COLO829 (cell line): ENCODE measurements at places on chromosomes 6 and 20.
A peak's percentile ranks its signal among the peaks of the same experiment; 100 is the strongest.

DNA sequence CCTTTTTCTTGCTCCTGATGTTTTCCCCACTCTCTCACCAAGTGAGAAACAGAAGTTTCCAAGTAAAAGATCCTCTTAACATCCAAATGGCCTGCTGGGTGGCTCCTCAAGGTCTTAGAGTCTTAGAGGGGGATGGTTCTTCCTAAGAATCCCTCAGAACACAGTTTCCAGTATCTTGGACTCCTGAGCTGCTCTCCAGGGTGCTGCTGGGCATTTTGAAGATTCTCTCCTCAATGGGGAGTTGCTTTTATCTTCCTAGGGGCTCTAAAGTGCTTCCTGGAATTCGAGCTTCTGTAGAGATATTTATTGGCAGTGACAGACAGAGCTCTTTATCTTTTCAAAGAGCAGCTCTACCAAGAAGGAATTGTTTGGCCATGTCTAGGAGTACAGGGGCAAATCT lies 70.8 kb upstream of the SLC35B3 start:
- DNase-seq, result no peak

- no peak for DNase-seq
These were observed 569.7 kb upstream of the MARCKS start for GRCh38 chr6:113287396-113287795.

GRCh38 chr20:25437153-25437581 lies 29.7 kb downstream of the GINS1 start:
- DNase-seq, result no peak

GRCh38 chr6:16362819-16363589 lies 124.6 kb downstream of the GMPR start:
- DNase-seq, result no peak

DNA sequence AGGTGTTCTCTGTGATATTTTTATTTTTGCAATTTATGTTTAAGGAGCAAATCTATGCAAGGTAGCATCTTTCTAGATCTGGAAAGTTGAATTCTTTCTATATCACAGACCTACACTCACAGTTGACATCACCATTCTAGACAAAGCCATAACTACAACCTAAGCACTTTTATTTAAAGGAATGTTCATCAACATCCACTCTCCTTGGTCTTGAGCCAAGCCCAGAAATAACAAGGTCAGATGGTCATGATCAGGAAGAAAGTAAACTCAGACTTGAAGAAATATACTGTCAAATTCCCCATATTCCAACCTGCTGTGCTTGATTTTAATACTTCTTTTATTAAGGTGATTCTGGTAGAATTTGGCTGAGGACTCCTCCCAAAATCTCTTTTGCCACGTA lies 32.2 kb downstream of the MMUT start:
- no peak for DNase-seq

DNA sequence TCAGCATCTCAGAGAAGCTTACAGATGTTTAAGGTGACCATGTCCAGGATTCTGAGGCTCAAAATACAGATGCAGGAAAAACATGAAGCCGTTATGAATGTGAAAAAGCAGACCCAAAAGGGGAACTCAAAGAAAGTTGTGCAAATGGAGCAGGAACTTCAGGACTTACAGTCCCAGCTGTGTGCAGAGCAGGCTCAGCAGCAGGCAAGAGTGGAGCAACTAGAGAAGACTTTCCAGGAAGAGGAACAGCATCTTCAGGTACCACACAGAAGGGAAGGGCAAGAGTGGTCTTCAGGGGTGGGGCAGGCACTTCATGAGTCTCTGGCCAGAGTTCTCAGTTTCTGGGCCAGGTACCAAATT lies 15.2 kb downstream of the RNF8 start:
- DNase-seq, result no peak

- DNase-seq, result peak; percentile 40
These were observed 82.2 kb downstream of the MYO6 start for GRCh38 chr6:75830959-75831885.

GRCh38 chr20:48066851-48067250 lies 281.6 kb upstream of the SULF2 start:
- no peak for DNase-seq
